Activated T-cell treated with anti-CD3 and anti-CD28 coated beads for 4 hours (primary cell): ENCODE measurements at places on chromosomes 12 and 14.

- no peak for DNase-seq
Observed at GRCh38 chr14:69886453-69887242, 7.4 kb downstream of the SMOC1 start.

GRCh38 chr14:22646570-22647254 is 2.6 kb upstream of the OR6J1 start:
- DNase-seq, result no peak

- DNase-seq, result no peak
Observed at GRCh38 chr12:105262461-105263184, 26.6 kb upstream of the APPL2 start.

- DNase-seq, result no peak
Observed at GRCh38 chr12:122614839-122615238, 87.8 kb downstream of the KNTC1 start.

DNA sequence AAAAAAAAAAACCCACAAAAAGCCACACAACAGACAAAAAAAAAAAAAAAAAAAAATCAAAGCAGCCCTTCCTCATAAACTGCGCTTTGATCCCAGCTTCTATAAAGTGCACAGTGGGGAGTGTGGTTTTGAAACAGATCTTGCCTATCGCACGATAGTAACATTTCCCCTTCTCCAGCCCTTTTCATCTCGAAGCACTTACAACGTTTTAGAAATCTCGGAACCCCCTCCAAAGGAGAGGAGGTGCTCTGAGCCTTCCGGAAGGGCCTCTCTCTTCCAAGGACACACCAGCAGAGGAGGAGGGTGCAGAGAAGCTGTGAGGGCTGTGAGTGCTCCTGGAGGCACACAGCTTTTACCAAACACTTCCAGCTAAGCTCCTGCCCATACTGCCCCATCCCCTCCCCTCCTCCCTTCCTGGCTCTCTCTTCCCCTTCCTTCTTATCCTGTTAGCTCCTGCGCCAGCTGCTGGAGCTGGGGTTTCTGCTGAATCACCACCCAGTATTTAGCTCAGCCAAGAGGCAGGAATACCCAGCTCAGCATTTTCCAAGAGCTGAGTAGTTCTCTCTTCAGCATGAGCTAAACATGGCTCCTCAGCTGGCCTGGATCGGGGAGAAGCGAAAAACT is 28.4 kb downstream of the SLC7A8 start:
- no peak for DNase-seq
